ENCODE measurements at places on chromosomes 1 and 21.

GRCh38 chr1:229736376-229736775, 110.3 kb downstream of the URB2 start:
- no peak for DNase-seq

GRCh38 chr1:184597650-184598357, 156.9 kb downstream of the EDEM3 start:
- DNase-seq = no peak

GRCh38 chr1:153945131-153945794, 1.3 kb downstream of the DENND4B start:
- DNase-seq = no peak

DNA sequence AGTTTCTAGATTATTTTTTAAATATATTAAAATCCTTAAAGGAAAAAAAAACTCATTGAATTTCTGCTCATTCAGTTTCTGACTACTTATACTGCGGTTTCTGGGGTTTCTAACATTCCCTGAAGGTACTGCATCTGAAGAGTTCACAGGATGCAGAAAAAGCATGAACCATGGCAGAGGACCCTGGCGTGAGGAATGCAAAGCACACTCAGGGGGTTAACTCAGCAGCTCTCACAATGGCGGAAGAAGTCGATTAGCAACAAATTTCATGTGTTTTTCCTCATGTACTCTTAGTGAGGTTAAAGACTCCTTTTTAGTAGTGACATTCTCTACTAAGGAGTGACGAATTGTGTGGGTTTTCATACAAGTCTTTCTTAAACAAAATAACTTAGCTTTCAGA, 975.6 kb downstream of the NCAM2 start:
- no peak for DNase-seq

DNA sequence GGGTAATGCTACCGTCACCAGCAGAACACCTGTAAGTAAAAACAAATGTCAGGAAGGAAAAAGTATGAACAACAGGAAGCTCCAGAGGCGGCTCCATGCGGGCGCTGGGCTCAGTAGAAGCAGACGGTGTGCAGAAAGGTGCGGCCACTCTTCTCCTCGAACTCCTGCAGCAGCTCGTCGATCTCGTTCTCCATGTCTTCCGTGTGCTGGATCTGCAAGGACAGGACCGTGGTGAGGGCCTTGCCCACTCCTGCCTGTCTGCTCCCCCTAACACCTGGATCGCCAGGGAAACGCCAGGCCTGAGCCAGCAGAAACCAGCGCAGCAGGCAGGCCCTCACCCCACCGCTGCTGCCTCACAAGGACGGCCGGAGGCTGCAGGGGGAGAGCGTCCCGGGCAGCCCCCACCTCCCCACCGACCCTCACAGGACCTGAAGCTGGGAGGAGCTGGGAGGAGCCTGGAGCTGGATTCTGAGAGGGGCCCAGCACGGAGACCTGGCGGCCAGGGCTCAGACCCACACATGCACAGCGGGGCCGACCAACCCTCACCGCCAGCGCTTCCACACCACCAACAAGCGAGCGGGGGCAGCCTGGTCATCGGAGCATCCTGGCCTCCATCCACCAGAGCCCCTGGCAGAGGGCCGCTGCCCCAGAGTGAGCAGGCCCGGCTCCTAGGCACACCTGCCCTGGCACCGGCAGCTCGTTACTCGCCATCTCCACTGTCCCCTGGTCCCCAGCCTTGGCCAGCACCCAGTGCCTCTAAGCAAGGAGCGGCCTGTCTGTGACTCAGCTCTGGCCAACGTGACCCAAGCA, 1.7 kb upstream of the TMEM240 start:
- no peak for DNase-seq

DNA sequence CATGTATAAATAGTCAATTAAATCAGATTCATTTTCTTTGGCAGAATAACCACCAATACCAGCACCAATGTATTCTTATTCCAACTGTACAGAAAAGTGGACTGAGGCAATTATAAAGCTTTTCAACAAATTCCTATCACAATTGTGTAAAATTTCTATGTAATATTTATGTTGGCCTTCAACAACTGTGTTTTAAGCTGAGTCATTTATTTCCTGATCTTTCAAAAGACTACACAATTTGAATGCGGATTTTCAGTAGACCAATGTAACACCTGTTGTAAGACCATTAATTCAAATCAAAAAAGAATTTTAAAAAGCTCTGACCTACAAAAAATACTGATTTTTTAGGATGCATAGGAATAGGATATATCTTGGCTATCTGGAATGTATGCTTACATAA, 25.5 kb downstream of the GPATCH2 start:
- no peak for DNase-seq
